Thyroid gland (tissue), 4 donors: ENCODE measurements at places on chromosomes 16 and 17. TPM values are rescaled to one million over a fixed set of nuclear protein-coding genes. Genes with fewer than 3 reads are reported as not detected.
A peak's percentile ranks its signal among the peaks of the same experiment; 100 is the strongest.

Gene C16orf92
- total RNA-seq: not detected

Gene CCL17
- total RNA-seq: not detected

Gene B4GALNT2
- 2.9 TPM for total RNA-seq

Gene KRTAP2-2
- not detected for total RNA-seq

Gene OR1F1
- not detected for total RNA-seq

Gene KIF18B
- total RNA-seq: 0.11 TPM

Gene PARD6A
- 2.5 TPM for total RNA-seq

Gene AMZ2
- total RNA-seq: 25.0 TPM

Gene ZNF423
- 7.4 TPM for total RNA-seq

Gene SBK1
- total RNA-seq: 2.8 TPM

Gene OR2C1
- 2.0 TPM for total RNA-seq

- no peaks in the 10 kb centered on the region for H3K27me3 ChIP-seq
- DNase-seq: no peak
- H3K27ac ChIP-seq: no peak overlapping the region
- H3K36me3 ChIP-seq: peaks cover 42% of the 10 kb centered on the region
- no peak overlapping the region for H3K4me3 ChIP-seq
Measured at GRCh38 chr17:4006745-4007211, 42.5 kb upstream of the ATP2A3 start.

DNA sequence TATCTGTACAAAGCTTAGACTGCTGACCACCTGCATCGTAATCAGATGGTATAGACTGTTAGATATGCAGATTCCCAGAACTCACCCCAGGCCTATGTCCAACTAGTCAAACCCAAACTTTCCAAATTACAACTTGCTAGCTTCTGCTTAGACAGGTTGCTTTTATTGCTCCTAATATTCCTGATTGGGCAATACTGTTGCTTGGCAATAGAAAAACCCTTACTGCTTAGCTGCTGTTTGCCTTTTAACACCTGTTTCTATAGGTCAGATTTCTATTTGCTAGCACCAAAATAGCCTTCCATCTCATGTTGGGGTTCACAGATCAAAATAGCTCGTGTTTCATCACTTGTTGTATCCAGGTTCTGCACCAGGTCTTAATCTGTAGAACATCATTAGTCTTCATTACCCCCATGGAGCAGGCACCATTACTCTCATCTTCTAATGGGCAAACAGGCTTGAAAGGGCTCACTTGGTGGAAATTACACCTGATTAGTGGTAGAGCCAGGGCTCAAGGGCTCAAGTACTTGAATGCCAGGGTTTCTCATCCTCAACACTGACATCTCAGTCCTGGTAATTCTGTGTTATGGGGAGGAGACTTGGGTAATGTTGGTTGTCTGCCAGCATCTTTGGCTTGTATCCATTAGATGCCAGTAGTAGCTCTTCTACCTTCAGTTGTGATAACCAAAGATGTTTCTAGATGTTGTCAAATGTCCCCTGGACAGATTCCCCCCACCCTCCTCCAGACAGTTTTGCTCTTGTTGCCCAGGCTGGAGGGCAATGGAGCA lies 2.7 kb downstream of the ZP2 start:
- H3K27me3 ChIP-seq: no peaks in the 10 kb centered on the region
- no peaks in the 10 kb centered on the region for H3K36me3 ChIP-seq
- DNase-seq: peak; percentile 4
- no peak overlapping the region for H3K4me3 ChIP-seq
- H3K27ac ChIP-seq: no peak overlapping the region
- H3K4me1 ChIP-seq: no peaks in the 10 kb centered on the region

GRCh38 chr16:89402962-89403361 lies 87.4 kb downstream of the ANKRD11 start:
- no peaks in the 10 kb centered on the region for H3K36me3 ChIP-seq
- H3K27ac ChIP-seq: no peak overlapping the region
- peaks cover 16% of the 10 kb centered on the region for H3K4me1 ChIP-seq

- peak overlapping the region; percentile 85 for H3K4me3 ChIP-seq
- no peaks in the 10 kb centered on the region for H3K36me3 ChIP-seq
Measured at GRCh38 chr17:37488607-37489196, 989 bp upstream of the DUSP14 start.

DNA sequence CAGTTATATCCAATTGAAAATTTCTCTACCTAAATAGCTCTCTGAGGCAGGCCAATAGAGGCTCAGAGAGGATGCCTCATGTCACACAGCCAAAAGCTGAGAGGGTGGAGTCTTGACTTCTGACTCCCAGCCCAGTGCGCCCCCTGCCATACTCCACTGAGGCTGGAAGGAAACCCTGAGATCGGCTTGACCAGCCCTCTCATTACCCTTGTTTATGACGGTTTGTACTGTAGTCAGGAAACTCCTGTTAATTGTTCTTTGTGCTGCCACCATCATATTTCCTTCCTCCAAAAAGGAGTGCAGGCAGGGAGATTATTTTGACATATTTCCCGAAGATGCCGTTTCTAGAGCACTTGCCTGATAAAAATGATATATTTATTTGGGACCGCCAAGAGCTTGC lies 107.9 kb downstream of the AIPL1 start:
- H3K4me1 ChIP-seq: peaks cover 3% of the 10 kb centered on the region
- H3K36me3 ChIP-seq: no peaks in the 10 kb centered on the region
- peak; percentile 9 for DNase-seq
- no peak overlapping the region for H3K27ac ChIP-seq
- H3K4me3 ChIP-seq: no peak overlapping the region

DNA sequence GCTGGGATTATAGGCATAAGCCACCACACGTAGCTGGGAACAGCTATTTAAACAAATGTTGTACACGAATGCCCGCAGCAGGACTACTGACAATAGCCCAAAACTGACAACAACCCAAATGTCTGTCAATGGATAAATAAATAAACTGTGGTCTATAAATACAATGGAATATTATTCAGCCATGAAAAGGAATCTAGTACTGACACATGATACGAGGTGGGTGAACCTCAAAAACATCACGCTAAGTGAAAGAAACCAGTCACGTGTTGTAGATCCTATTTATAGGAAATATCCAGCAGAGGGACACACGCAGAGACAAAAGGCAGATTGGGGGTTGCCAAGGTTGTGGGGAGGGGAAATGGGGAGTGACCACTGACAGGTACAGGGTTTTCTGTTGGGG lies 390.0 kb upstream of the TNRC6C start:
- H3K4me1 ChIP-seq: no peaks in the 10 kb centered on the region
- no peak for DNase-seq
- H3K36me3 ChIP-seq: no peaks in the 10 kb centered on the region
- no peak overlapping the region for H3K27ac ChIP-seq

- no peak overlapping the region for H3K4me3 ChIP-seq
- no peak for DNase-seq
- H3K27me3 ChIP-seq: no peaks in the 10 kb centered on the region
Measured at GRCh38 chr17:5526821-5527598, 40.6 kb downstream of the MIS12 start.

GRCh38 chr17:76189247-76189646 lies 48.2 kb upstream of the FOXJ1 start:
- H3K4me3 ChIP-seq: no peak overlapping the region
- H3K36me3 ChIP-seq: no peaks in the 10 kb centered on the region
- no peak for DNase-seq
- no peak overlapping the region for H3K27ac ChIP-seq
- H3K4me1 ChIP-seq: peaks cover 9% of the 10 kb centered on the region

GRCh38 chr17:48060249-48060648 lies 12.1 kb downstream of the NFE2L1 start:
- peaks cover 54% of the 10 kb centered on the region for H3K36me3 ChIP-seq
- no peaks in the 10 kb centered on the region for H3K27me3 ChIP-seq
- H3K27ac ChIP-seq: no peak overlapping the region
- peaks cover 6% of the 10 kb centered on the region for H3K4me1 ChIP-seq
- no peak for DNase-seq

DNA sequence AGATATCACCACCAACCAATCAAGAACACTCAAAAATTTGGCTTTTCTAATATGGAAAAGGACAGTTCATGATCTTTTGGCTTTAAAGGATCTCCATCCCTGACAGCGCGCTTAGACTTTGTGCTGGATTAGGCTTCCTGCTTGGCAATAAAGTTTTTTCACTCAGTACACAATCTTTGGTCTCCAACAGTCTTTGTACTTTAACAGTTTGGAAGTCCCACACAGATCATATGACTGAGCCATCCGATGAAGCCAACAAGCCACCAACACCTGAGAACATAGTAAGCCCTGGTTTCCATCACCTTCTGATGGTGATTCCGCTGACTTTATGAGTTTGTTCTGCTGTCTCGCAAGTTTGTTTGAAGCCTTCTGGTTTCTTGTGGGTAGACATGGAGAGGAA lies 34.3 kb downstream of the SMURF2 start:
- no peak for DNase-seq
- H3K4me3 ChIP-seq: no peak overlapping the region
- peaks cover 18% of the 10 kb centered on the region for H3K4me1 ChIP-seq
- no peaks in the 10 kb centered on the region for H3K27me3 ChIP-seq
- no peaks in the 10 kb centered on the region for H3K36me3 ChIP-seq

GRCh38 chr16:85650844-85651628 lies 37.7 kb downstream of the GINS2 start:
- peaks cover 10% of the 10 kb centered on the region for H3K4me1 ChIP-seq
- peaks cover 23% of the 10 kb centered on the region for H3K36me3 ChIP-seq
- no peak overlapping the region for H3K4me3 ChIP-seq
- peak; percentile 63 for DNase-seq
- H3K27me3 ChIP-seq: no peaks in the 10 kb centered on the region

GRCh38 chr16:82857693-82858365 lies 231.1 kb downstream of the CDH13 start:
- no peak overlapping the region for H3K27ac ChIP-seq
- H3K27me3 ChIP-seq: no peaks in the 10 kb centered on the region
- DNase-seq: no peak
- no peaks in the 10 kb centered on the region for H3K36me3 ChIP-seq
- no peaks in the 10 kb centered on the region for H3K4me1 ChIP-seq

GRCh38 chr16:27312580-27313421 lies 973 bp upstream of the IL4R start:
- no peaks in the 10 kb centered on the region for H3K4me1 ChIP-seq
- H3K27me3 ChIP-seq: no peaks in the 10 kb centered on the region
- peak overlapping the region; percentile 47 for H3K27ac ChIP-seq
- H3K4me3 ChIP-seq: peak overlapping the region; percentile 87

DNA sequence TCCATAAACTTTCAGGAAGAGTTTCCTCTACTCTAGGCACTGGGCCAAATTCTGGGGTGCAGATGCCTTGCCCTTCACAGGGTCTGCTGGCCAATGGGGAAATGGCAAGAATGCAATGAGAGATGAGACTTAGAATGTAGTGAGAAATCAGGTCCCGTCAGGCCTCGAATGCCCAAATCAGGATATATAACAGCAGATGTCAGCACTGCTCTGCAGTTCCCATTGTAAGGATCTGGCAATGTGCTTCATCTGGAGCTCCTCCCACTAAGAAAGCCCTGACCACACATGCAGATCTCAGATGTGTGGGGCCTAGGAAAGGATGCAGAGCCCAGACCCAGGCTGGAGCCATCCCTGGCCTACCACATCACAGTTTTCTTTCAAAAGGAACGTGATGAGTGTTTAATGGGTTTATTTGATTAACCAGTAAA lies 13.9 kb upstream of the LPCAT2 start:
- H3K36me3 ChIP-seq: no peaks in the 10 kb centered on the region
- peaks cover 38% of the 10 kb centered on the region for H3K4me1 ChIP-seq
- peak; percentile 66 for DNase-seq
- H3K27me3 ChIP-seq: no peaks in the 10 kb centered on the region

GRCh38 chr17:72359811-72360210 lies 239.0 kb downstream of the SOX9 start:
- H3K36me3 ChIP-seq: no peaks in the 10 kb centered on the region
- no peak overlapping the region for H3K4me3 ChIP-seq
- no peak overlapping the region for H3K27ac ChIP-seq
- H3K27me3 ChIP-seq: no peaks in the 10 kb centered on the region
- H3K4me1 ChIP-seq: no peaks in the 10 kb centered on the region
- no peak for DNase-seq

DNA sequence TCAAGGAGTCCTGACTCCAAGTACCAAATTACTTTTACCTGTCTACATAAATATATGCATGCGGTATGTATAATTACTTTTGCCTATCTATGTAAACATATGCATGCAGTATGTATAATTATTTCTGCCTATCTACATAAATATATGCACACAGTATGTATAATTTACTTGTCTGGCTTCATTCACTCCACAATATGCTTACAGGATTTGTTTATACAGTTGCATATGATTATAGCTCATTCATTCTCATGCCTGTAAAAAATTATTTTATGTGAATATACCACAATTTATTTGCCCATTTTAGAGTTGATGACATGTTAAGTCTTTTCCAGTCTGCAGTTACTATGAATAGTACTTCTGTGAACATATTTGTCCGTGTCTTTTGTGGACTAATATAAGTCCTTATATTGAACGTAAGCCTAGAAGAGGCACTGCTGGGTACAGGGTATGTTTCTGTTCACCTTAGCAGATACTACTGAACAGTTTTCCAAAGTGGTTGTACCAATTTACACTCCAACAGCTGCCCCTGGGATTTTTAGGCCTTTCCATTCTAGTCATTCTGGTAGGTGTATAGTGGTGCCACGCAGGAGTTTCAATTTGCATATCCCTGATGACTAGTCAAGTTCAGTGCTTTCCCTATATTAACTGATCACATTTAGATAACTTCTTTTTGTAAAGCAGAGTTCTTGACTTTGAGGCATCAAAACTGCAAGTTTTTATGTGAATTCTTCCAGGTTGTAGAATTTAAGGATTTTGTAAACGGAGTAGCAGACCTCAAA lies 47.0 kb downstream of the MARVELD3 start:
- H3K4me1 ChIP-seq: no peaks in the 10 kb centered on the region
- peaks cover 42% of the 10 kb centered on the region for H3K36me3 ChIP-seq
- H3K4me3 ChIP-seq: no peak overlapping the region
- H3K27ac ChIP-seq: no peak overlapping the region

GRCh38 chr17:37191219-37191618 lies 184.6 kb upstream of the C17orf78 start:
- DNase-seq: no peak
- H3K4me1 ChIP-seq: no peaks in the 10 kb centered on the region
- no peak overlapping the region for H3K27ac ChIP-seq
- no peak overlapping the region for H3K4me3 ChIP-seq
- H3K36me3 ChIP-seq: no peaks in the 10 kb centered on the region
